CD8-positive, alpha-beta memory T cell (primary cell): ENCODE measurements at places on chromosomes 2 and 18. TPM values are rescaled to one million over a fixed set of nuclear protein-coding genes. Genes with fewer than 3 reads are reported as not detected.

- H3K36me3 ChIP-seq, result no peaks in the 10 kb centered on the region
- no peak overlapping the region for H3K27ac ChIP-seq
- DNase-seq, result no peak
- H3K4me1 ChIP-seq, result no peaks in the 10 kb centered on the region
These were observed 296.4 kb upstream of the CELF4 start for GRCh38 chr18:37861981-37862380.

GRCh38 chr2:157233506-157233905, 24.0 kb upstream of the GALNT5 start:
- no peak overlapping the region for H3K4me3 ChIP-seq
- H3K27me3 ChIP-seq, result no peaks in the 10 kb centered on the region
- no peaks in the 10 kb centered on the region for H3K4me1 ChIP-seq
- no peak for DNase-seq

DNA sequence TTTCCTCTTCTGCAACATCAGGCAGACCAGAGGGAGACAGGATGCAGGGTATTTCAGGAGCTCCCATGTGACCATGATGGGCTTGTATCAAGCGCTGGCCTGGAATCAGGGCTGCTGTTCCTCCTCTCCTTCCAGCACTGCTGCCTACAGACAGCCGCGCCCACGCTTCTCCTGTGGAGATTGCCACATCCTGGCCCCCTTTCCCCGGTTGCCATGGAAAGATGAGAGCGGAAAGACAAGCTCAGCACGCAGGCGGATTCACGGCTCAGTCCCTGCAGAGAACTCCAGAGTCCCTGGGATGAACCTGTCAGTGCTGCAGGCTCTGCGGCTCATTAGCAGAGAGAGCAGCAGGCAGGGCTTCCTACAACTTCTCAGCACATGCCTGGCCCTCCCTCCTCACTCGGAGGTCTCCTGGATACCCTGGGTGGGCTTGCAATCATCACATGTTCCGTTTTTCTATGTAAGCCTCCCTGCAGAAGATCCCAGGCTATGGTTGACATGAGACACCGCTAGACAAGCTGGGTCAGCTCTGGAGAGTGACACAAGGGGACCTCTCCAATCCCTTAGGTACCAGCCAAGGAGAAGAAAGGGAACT, 497.8 kb upstream of the MYT1L start:
- no peak overlapping the region for H3K4me3 ChIP-seq
- no peaks in the 10 kb centered on the region for H3K4me1 ChIP-seq
- H3K27ac ChIP-seq, result no peak overlapping the region
- no peaks in the 10 kb centered on the region for H3K27me3 ChIP-seq
- H3K36me3 ChIP-seq, result no peaks in the 10 kb centered on the region

DNA sequence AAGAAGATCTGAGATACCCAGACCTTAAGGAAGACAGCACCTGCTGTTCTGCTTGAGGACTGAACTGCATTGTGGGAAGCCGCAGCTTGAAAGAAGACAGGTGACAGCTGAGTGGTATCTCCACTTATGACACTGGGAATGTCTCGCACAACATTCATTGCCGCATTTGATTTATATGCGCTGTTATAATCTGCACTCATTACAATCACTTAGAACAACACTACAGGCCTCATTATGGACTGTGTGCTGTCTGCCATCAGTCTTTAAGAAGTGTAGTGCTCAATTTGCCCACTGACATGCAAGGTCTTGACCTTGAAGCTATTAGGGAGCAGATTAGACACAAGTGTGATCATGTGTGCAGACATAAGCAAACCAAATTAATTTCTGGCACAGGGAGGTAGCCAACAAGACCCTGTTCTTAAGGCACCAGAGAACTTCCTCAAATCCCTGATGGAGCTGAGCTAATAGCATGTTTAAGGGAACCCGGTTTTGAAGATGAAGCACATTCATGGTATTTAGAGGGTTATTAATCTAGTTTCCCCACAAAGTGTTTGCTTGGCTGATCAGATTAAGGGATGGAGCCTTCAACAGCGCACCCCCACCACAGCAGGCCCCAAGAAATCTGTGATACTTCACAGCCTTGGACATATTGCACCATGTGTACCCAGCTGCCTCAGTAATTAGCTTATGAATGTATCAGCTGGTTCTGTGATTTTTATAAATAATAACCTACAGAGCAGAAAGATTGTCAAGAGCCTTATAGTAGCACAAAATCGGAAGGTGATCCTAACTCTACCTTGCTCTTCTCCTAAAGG, 146.8 kb downstream of the SATB2 start:
- H3K4me1 ChIP-seq, result no peaks in the 10 kb centered on the region
- no peak overlapping the region for H3K27ac ChIP-seq
- H3K4me3 ChIP-seq, result no peak overlapping the region
- no peak for DNase-seq

GRCh38 chr2:57497489-57498096, 549.0 kb upstream of the VRK2 start:
- H3K4me1 ChIP-seq, result no peaks in the 10 kb centered on the region
- DNase-seq, result no peak
- no peak overlapping the region for H3K4me3 ChIP-seq

DNA sequence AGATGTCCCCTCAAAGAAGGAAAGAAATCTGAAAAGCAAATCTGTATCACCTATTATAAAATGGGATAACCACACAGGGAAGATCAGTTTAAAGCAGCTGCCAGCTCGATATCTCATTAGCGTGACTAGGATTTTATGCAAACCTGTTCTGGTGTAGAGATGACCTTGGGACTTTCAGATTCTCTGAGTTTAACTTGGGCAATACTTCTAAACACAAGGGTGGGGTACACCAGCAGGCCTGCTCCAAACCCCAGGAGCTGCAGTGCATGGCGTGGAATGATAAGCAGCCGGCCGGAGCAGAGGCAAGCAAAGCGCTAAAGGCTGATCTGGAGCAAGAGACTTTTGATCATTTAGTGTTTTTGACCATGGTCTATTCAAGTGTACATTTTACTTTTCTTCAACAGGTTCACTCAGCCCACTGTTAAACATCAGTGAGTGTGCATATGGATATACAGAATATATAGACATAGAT, 4.7 kb downstream of the SERTAD2 start:
- no peaks in the 10 kb centered on the region for H3K36me3 ChIP-seq
- DNase-seq, result no peak
- no peaks in the 10 kb centered on the region for H3K27me3 ChIP-seq
- H3K27ac ChIP-seq, result no peak overlapping the region
- H3K4me1 ChIP-seq, result peaks cover 68% of the 10 kb centered on the region
- no peak overlapping the region for H3K4me3 ChIP-seq

- H3K4me1 ChIP-seq, result peaks cover 10% of the 10 kb centered on the region
- no peak overlapping the region for H3K4me3 ChIP-seq
- no peak overlapping the region for H3K27ac ChIP-seq
- no peaks in the 10 kb centered on the region for H3K36me3 ChIP-seq
- DNase-seq, result no peak
- no peaks in the 10 kb centered on the region for H3K27me3 ChIP-seq
These were observed 57.1 kb downstream of the CAVIN2 start for GRCh38 chr2:191789796-191790195.

DNA sequence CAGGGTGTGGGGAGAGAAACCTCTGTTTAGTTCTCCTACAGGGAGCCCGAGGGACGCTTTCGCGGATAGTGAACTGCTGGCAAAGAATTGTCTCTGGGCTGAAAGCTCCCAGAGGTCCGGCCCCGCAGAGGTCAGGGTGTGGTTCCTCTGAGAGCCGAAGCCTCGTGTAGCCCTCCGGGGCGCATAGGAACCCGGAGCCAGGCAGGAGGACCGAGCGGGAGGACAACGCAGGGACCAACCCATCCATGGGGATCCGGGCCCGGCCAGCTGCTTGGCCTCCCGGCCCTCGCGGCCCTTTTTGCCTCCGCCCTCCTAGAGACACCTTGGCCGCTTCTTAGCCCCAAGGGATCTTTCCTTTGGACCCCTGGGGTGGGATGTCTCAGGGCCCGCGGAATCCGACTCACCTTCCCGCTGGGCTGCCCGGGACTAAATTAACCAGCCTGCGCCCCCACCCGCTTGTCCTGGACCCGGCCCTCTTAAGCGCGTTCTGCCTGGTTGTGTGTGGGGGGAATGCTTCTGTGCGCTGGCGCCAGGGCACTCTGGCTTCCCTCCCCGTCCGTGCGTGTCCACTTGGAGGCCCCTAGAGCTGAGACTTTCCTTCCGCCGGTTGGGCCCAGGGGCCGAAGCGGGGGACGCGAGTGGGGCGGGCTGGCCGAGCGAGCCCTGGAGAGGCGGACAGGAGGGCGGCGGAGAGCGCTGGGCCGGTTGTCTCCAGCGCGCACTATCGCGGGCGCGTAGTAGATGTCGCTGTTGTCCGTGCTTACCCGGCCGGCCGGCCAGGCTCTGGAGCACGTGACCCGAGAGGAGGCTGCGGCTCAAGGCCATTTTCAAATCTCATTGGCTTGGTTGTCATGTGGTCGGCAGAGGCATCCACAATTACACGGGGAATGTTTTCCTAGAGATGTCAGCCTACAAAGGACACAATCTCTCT, at the start of gene HOXD10:
Gene HOXD10 (plus strand): TSS at position 896 of the 931 bp plus-strand sequence. CDS start 56 bp downstream, outside the sequence.
- H3K4me1 ChIP-seq, result no peaks in the 10 kb centered on the region
- H3K36me3 ChIP-seq, result no peaks in the 10 kb centered on the region
- peaks cover 97% of the 10 kb centered on the region for H3K27me3 ChIP-seq
- no peak within 1 kb of the TSS for H3K27ac ChIP-seq

DNA sequence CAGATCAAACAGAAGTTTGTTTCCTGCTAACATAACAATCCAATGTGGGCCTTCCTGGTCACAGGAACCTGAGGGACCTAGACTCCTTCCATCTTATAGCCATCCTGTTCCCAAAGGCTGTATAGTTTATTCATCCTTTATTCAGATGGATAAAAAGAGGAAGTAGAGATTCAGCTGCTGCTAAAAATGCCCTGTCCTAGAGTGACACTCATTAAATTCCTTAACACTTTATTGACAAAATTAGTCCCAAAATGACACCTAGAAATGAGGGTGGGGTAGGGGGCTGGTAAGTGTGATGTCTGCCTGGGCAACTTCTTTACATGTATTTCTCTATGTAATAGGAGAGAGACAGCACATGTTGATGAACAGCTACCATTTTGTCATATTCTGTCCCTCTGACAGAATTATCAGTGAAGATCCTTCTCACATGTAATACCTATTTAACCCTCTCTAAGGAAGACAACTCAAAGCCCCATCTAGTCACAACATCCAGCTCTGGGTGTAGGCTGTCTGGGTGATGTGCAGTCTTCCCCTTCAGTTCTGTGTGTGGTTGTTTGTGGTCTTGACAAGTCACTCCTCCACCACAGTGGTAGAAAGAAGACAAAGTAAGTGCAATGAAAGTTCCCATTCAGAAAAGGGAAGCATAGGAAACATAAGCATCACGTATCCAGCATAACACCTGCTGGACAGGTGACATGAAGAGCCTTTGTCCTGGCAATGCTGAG, 253.9 kb upstream of the CNTNAP5 start:
- no peaks in the 10 kb centered on the region for H3K36me3 ChIP-seq
- H3K4me1 ChIP-seq, result no peaks in the 10 kb centered on the region
- no peaks in the 10 kb centered on the region for H3K27me3 ChIP-seq
- no peak for DNase-seq

EML6 gene
- 2.3 TPM for total RNA-seq

C2orf80 gene
- total RNA-seq, result not detected

KCNG2 gene
- not detected for total RNA-seq

IL1F10 gene
- total RNA-seq, result not detected

CCDC74B gene
- total RNA-seq, result 0.84 TPM

RAPGEF4 gene
- total RNA-seq, result not detected

REEP1 gene
- total RNA-seq, result 0.28 TPM

LYPD6B gene
- total RNA-seq, result not detected
